ENCODE measurements at places on chromosomes 7 and 10.

DNA sequence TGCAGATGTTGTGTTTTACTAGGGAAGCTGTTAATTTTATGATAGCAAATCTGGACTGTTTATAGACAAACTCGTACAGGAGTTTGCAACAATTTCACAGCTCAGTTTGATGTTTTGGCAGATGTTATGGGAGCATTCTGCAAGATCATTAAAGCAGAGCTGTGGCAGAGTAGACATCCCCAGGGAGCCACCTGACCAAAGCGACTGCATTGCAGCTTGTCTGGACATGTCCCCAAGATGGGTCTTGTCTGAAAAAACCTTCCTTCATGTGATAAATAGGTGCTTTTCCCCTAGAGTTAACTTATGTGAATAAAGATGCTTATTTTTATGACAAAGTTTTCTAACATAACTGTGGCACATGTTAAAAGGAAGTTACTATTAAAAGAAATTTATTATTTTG is 91.2 kb upstream of the GPR141 start:
- no peak for DNase-seq

DNA sequence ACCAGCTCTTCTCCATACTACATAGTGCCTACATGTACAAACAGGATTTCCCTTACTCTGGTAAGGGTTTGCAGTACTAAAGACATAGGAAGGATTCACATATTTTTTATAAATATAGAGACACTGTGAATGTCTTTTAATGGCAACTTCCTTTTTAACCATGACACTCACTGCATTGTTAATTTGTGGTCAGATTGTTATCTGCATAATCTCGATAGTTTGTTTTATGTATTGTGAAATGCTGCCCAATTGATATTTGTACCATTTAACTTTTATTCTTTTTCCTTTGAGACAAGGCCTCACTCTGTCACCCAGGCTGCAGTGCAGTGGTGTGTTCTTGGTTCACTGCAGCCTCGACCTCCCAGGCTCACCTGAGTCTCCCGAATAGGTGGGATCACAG is 39.7 kb downstream of the SP8 start:
- DNase-seq = no peak

- no peak for DNase-seq
These were observed 190.4 kb downstream of the SKIDA1 start for GRCh38 chr10:21334891-21335696.

DNA sequence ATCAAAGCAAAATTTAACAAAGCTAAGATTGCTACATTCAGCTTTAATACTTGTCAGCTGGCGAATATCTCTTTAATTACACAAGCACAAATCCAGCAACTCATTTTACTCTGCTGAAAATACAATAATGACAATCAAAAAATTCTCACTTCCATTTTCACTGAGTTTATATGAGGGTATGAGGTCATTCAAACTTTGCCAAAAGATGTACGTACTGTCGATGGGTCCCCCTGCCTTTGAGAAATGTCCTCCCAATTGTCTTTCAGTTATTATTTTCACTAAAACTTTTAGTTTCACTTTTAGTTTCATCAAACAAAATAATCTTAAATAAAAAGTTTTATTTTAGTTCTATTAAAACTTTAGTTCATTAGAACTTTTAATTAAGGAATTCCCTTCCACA is 159.5 kb upstream of the WDR11 start:
- DNase-seq = no peak

- peak; percentile 78 for DNase-seq
These were observed 167.1 kb upstream of the ADO start for GRCh38 chr10:62637249-62638061.

- DNase-seq = no peak
These were observed 261.0 kb downstream of the HDAC9 start for GRCh38 chr7:18756378-18757050.

GRCh38 chr7:128726059-128726736 is 13.0 kb upstream of the CALU start:
- DNase-seq = no peak

- no peak for DNase-seq
These were observed 131.3 kb downstream of the CACNB2 start for GRCh38 chr10:18271491-18271890.

DNA sequence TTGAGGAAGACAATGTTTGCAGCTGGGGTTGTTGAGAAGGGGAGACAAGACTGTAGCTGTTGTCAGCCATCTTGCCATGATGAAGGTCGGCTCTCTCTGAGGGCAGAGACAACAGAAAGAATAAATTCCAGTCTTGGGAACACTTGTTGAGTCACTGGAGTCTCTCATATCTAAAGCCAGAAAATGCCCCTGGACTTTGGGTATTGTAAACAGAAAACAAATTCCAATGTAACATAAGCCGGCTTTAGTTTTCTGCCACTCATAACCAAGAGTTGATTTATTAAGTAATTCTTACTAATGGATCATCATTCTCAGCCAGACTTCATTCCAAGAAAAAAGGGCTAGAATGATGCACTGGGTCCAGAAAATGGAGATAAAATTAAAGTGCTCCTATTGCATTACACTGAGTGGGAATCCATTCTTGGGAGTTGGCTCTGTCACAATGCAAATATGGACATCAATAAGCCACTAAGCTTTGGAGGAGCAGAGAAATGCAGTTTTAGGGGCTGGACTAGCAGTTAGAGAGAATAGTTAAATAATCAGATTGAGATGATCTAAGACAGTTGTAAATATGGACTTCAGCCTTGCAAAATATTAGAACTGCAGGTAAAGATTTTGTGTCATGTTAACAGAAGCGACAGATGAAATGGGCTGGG is 78.9 kb downstream of the ADAM12 start:
- DNase-seq = no peak
